ENCODE measurements at places on chromosomes 6 and 20.

DNA sequence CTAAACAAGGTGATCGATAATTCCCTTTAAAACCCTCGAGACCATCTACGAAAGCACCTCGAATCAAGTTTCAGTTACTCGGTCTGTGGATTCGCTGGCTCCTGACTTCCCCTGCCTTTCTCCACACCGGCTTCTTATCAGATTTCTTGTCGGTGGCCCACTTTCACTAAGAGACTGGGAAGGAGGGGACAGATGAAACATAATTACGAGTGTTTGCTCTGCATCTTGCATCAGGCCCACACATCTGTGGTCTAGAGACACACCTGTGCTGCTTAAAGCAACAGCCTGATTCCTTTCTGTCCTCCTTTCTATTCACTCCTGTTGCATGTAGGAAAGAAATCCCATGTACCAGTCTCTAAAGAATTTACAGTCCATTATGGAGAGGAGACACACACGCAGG lies 37.7 kb downstream of the INSM1 start:
- no peak for DNase-seq

DNA sequence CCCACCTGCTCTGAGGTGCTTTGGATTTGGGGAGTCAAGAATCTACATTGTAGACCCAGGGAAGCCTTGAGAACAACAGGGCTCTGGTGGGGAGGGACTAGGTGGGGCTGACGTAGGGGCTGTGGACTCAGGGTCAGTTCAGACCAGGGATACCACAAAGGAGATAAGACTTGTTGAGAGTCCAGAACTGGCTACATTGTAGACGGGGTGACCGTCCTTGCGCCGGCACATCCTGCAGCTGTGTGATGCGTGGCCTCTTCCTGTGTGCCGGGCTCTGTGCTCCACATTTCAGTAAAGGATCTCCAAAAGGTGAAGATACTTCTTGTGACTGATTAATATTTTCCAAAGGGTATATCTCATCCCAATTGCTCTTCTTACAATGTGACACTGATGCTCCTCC lies 9.8 kb upstream of the TLDC2 start:
- DNase-seq, result no peak

GRCh38 chr20:32035426-32035779 lies 16.6 kb upstream of the HCK start:
- DNase-seq, result no peak

DNA sequence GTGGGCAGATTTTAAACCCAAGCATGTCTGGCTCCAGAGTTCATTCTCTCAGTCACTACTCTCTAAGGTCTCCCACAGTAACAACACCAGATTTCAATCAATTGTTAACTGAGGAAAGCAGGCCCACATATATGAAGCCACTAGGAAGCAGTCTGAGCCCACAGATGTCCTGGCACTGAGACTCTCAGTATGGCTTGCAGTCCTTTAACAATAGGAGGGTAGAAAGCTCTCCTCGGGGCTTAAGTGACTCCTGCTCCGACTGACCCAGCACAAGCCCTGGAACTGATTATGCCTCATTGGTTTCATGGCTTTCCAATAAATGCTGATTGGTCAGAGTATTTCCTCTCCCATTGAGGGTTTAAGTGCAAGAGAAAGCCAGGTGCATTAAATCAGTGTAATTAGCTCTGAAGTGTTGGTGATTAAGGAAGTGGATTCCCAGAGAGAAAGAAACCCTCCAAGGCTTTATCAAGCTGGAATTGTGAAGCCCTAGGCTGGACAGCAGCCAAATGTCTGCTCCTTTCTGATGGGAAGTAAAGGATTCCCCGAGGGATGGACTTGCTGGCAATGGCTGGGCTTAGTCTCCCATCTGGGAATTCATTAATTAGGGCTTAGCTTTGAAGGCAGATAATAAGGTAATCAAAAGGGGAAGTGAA lies 76.6 kb upstream of the PROKR2 start:
- DNase-seq, result no peak

GRCh38 chr6:72819609-72820008 lies 197.7 kb downstream of the KCNQ5 start:
- DNase-seq, result no peak

DNA sequence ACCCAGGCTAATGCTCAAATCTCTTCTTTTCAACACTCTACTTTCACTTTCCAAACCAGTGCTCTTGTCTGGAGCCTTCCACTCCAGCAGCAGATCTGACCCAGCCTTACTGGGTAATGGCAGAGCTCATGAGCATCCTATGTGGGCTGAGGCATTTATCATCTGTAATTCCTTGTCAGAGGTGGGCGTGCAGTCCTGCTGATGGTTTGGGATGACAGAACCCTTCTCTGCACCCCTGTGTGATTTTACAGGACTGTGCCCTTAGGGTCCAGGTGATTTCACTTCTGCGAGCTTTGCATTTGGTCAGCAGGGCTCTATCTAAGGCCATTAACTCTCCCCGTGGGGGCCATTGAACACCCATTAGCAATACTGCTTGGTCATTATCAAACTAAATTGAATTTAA lies 55.4 kb downstream of the LAMA4 start:
- DNase-seq, result no peak

DNA sequence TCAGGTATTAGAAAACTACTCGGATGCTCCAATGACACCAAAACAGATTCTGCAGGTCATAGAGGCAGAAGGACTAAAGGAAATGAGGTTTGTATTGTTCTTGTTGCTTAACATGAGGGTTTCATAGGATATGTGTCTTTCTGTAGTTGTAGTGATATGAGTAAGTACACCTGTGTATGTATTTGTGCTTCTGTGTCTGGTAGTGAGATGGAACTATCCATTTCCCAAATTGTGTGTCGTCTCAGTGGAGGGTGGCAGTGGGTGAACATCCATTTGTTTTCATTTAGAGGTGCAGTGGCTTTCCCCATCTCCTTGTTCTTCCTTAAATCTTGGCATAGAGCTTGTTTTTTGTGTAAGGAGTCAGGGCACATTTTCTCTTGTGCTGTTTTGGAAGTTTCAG lies 8.2 kb downstream of the ASXL1 start:
- DNase-seq, result no peak

DNA sequence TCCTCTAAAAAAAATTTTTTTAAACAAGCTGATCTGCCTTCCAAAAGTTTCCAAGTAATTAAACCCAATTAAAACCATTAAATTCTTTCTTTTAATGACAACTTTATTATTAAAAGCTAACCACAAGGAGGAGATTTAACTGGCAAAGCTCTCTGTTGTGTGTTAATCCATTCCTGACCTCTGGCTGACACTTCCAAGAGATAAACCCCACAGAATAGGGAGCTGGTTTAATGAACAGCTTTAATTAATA lies 230.8 kb downstream of the EYA2 start:
- DNase-seq, result no peak

DNA sequence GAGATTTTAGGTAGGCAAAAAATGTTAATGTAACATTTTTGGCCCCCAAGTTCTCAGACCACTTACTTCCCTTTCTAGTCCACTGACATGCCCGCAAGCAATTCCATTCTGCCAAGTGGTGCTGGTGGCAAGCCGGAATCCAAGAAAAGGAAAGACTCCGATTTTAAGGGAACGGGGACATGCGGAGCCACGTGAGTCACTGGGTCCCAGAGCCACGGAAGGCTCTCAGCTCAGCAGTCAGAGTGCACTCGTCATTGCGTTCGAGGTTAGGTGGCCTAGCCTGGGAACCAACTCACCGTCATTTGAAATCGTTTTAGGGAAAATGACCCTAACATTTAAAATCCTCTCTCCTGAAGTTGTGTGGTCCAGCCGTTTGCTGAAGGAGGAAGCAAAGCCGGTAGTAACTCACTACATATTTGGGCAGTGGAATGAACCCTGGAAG lies 711 bp upstream of the SIRT5 start:
- DNase-seq, result no peak

DNA sequence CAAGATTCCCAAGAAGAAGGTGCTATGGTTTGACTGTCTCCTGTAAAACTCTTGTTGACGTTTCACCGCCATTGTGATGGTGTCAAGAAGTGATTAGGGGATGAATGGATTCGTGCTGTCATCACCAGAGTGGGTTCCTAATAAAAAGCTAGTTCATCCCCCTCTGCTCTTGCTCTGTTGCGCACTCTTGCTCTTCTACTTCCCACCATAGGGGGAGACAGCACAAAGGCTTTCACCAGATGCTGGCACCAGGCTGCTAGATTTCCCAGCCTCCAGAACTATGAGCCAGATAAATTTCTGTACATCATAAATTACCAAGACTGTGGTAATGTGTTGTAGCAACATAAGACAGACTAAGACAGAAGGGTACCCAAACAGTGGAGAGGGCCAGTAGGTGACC lies 21.6 kb upstream of the CCDC28A start:
- no peak for DNase-seq

Measured in activated CD8-positive, alpha-beta memory T cell treated with anti-CD3 and anti-CD28 coated beads for 4 hours (primary cell).